ENCODE measurements at places on chromosomes 16 and 17.
A peak's percentile ranks its signal among the peaks of the same experiment; 100 is the strongest.

- DNase-seq: no peak
These were observed 38.3 kb downstream of the CDH13 start for GRCh38 chr16:82665025-82665424.

DNA sequence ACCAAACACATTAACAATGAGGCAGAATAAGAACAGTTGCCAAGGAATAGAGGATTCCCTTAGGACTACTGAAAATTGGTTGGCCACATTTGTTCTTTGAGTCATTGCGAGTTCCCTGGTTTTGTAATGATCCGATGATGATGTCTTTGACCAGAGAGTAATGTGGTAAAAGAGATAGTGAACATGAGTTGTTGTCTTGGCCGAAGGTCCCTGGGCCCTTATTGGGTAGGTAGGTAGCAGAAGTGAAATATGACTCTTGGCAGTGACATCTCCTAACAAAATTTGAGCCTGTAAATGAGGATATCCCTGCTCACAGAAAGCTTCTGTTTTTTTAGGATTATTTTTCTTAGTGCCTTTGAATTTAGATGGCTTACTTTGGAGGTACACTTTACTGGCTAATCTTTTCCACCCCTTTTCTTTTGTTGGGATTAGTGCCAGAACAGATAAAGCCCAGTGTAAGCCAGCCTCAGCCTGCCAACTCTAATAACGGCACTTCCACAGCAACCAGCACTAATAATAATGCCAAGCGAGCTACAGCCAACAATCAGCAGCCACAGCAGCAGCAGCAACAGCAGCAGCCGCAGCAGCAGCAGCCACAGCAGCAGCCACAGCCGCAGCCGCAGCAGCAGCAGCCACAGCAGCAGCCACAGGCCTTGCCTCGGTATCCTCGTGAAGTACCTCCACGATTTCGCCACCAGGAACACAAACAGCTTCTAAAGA is 47.2 kb downstream of the TNRC6A start:
- no peak for DNase-seq

DNA sequence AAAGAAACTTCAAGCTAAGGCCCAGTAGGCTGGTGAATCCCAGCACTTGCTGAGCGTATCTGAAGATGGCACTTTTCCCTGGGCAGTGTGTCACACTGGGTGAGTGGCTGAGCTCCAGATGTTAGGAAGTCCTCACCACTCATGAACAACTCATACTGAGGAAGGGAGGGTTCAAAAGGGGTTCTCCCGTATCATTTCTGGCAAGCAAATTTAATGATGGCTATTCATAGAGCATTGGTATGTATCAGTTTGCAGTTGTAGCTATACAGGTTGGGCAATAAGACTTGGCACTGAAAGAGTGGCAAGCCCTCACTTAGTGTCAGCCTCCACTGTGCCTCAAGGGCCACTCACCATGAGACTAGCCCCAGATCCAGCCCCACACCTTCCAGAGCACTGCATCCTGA is 10.7 kb downstream of the GFOD2 start:
- DNase-seq: no peak

DNA sequence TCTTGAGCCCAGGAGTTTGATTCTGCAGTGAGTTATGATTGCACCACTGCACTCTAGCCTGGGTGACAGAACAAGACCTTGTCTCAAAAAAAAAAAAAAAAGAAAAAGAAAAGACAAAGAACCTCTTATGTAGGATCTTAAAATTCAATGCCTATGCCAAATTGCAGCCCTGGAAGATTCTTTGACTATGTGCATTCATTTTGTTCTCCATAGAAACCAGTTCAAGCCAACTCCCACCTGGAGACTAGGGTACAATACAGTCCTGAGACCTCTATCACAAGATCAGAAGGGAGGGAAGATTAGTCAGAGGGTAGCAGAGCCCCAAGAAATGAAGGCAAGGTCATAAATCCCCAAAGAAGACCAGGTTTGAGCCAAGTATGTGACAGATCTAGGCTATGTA is 90.6 kb upstream of the HAS3 start:
- DNase-seq: no peak

- DNase-seq: peak; percentile 58
These were observed 75.9 kb upstream of the TNRC6C start for GRCh38 chr17:77882481-77883212.

GRCh38 chr17:38796451-38797157 is 2.8 kb downstream of the PIP4K2B start:
- no peak for DNase-seq

- no peak for DNase-seq
These were observed 305.2 kb downstream of the SEC14L1 start for GRCh38 chr17:77445760-77446532.

GRCh38 chr17:33288954-33289353 is 4.1 kb downstream of the ASIC2 start:
- no peak for DNase-seq

DNA sequence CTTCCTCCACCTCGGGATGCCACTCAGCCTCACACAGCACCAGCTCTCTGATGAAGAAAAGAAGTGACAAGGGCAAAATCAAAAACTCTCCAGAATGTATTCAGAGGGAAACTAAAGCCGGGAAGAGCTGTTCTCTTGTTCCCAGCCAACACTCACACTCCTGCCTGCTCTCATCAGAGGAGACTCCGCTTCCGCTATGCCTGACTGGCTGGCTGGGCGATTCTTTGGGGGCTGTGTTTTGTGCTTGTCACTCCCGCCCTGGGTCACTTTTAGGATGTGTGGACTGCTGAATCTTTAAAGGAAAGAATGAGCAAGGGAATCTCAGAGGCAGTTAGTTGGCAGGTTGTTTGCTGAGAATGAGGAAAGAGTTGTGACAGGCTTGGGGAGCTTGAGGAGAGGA is 54.6 kb upstream of the TBX2 start:
- no peak for DNase-seq

GRCh38 chr16:47320546-47321310 is 140.1 kb downstream of the ITFG1 start:
- no peak for DNase-seq

Measured in stimulated activated CD8-positive, alpha-beta memory T cell treated with anti-CD3 and anti-CD28 coated beads, Interleukin-2, amount 100 ng/mL, for 1 hour (primary cell).